ENCODE measurements at places on chromosomes 12 and 14. TPM values are rescaled to one million over a fixed set of nuclear protein-coding genes. Genes with fewer than 3 reads are reported as not detected.

DNA sequence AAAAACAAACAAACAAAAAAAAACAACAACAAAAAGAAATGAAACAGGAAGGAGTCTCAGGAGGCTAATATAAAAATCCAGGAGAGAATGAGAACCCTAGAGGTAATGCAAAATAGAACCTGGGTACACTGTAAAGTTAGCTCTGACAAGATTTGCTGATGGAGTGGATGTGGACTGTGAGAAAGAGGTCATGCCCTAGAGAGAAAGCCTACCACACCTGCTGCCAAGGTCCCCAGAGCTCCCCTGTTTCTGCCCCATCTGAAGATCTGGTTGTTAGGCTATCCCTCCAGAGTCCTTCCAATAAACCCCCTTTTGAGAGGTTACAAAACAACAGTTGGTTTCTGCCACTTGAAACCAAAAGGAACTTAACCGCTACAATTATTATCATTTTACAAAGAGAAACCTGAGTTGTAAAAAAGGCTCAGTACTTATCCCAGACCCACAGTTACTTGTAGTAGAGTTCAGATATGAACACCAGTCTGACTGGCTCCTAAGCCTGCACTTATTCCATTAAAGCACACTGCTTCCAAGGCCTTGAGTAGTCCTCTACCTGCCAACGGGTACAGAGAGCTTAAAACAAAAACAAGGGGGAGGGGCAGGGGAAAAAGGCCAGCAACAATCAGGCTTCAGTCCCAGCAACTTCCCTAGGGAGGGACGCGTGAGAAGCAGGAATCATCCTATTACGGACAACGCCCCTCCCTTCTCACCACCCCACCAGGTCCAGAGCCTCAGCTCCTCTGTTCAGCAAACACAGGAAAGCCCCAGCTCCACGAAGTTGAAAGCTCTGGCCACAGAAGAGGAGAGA lies 27.7 kb downstream of the PPP1R13B start:
- peak; percentile 81 for DNase-seq
- peaks cover 26% of the 10 kb centered on the region for H3K4me1 ChIP-seq
- H3K4me3 ChIP-seq, result no peak overlapping the region
- peak overlapping the region; percentile 50 for H3K27ac ChIP-seq

DNA sequence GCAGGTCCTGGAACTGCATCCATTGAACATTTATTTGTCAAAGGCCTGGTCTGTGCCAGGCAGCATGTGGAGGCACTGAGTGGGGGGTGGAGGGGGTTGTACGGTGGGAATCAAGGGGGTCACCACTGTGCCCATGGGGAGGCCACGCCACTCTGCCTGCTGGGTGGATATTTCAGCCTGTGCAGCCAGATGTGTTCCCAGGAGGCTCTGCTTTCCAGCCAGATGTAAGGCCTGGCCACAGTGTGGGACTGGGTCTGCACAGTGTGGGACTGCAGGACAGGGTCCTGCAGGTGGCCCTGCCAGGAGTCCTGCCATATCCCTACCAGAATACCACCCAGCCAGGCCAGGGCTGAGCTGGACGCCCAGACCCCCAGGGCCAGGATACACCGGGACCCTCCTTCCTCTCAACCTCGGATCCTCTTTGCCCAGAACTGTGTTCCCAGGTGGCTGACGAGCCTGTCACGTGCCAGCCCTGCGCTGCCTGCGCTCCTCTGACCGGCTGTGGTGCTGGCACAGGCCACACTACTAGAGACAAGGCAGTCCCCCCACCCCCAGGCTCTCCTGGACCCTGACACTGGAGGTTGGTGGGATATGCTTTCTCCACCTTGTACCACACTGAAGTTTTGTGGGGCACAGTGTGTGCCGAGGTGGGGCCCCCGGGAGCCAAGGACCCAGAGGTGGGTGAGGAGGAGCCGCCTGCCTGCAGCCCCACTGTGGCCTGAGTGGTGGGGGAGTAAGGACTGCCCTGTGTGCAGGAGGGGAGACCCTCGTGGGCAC lies 17.5 kb downstream of the XRCC3 start:
- H3K4me3 ChIP-seq, result no peak overlapping the region
- H3K27ac ChIP-seq, result peak overlapping the region; percentile 66
- H3K36me3 ChIP-seq, result peaks cover 84% of the 10 kb centered on the region
- peaks cover 53% of the 10 kb centered on the region for H3K4me1 ChIP-seq
- no peaks in the 10 kb centered on the region for H3K27me3 ChIP-seq

DCP1B gene
- total RNA-seq, result 30.4 TPM

GRCh38 chr12:75154388-75154787 lies 55.3 kb downstream of the KCNC2 start:
- no peak for DNase-seq
- no peak overlapping the region for H3K4me3 ChIP-seq
- no peaks in the 10 kb centered on the region for H3K27me3 ChIP-seq
- H3K36me3 ChIP-seq, result no peaks in the 10 kb centered on the region

SIX6 gene
- not detected for total RNA-seq

DNA sequence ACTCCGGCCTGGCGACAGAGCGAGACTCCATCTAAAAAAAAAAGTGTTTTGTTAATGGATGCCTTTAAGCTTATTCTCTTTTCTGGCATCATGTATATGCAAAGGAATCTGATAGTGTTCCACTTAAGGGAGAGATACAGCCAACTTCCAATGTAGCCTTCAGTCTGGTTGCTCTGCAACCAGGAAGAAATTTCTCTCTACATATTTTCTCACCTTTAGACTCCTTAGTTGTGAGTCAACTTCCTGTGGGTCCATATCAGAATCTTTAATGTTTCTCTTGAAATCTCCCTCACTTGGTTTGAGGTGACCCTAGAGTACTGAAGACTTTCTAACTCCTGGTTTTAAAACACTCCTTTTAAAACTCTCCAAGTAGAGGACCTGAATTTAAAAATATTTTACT lies 340.4 kb downstream of the SLC6A15 start:
- no peak overlapping the region for H3K4me3 ChIP-seq
- no peaks in the 10 kb centered on the region for H3K27me3 ChIP-seq
- no peaks in the 10 kb centered on the region for H3K36me3 ChIP-seq
- no peaks in the 10 kb centered on the region for H3K4me1 ChIP-seq

DNA sequence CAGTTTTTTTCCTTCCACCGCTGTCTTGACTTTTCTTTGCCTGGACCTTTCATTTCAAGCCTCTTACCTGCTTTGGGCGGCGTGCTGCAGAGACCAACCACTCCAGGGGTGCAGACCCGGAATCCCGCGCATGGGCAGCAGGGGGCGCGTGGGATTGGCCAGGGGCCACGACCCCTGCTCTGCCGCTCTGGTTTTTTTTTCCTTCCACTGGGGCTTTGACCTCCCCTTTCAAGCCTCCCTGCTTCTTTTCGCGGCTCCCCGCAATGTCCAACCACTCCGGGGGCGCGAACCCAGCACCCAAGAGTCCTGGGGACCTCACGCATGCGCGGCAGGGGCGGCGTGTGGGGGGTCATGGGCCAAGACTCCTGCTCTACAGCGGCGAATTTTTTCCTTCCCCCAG lies 325.1 kb downstream of the ALG10 start:
- no peaks in the 10 kb centered on the region for H3K4me1 ChIP-seq
- H3K36me3 ChIP-seq, result no peaks in the 10 kb centered on the region
- H3K27me3 ChIP-seq, result no peaks in the 10 kb centered on the region
- DNase-seq, result no peak

DNA sequence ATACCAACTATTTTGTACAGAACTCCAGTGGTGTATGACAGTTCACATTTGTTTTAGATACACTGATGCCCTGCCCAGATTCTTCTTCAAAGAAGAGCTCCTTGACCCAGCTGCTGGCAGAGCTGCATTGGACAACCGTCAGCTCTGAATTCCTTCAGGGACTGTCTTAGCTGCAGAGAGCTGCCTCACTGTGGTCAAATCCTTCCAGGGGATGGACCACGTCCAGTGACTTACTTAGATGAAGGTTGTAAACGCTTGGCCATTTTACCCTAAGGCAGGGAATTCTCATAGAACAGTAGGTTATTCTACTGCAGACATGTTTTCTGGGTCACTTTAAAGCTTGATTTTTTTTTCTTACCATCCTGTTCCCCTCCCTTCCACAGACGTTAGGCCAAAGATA lies 905.0 kb upstream of the ATXN7L3B start:
- no peaks in the 10 kb centered on the region for H3K4me1 ChIP-seq
- DNase-seq, result no peak
- no peak overlapping the region for H3K4me3 ChIP-seq
- H3K36me3 ChIP-seq, result no peaks in the 10 kb centered on the region
- no peaks in the 10 kb centered on the region for H3K27me3 ChIP-seq

DNA sequence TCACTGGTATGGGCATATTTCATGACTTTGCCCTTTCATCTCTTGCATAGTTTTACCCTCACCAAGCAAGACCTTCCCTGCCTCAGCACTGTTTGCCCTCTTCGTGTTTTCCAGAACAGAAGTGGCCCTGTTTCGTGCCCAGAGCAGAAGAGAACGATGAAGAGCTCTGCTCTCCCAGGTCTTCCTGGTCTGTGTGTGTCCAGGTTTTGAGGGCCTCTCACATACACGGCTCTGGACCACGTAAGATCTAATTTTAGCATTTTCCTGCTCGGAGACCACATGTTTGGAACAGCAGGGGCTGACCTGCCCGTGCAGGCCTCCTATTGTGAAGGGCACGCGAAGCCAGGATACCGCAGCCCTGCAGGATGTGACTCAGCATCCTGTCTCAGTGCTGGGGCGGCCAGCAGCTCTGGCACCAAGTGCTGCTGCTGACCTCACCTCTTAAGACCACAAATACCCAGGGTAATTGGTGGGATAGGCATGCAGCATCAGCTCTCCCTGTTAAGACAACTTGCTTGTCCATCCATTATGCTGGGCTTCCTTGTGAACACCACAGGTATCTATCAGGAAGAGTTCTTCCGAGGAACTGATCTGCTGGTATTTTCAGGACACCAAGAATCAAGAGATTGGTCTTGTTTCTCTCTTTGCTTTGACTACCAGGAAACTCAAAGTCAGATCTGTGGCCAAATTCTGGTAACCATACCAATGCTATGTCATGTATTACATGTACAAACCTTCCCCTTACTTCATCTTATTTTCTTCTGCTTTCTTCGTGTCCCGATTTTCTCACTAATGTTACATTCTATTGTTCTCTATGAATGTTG lies 19.0 kb downstream of the SSH1 start:
- no peak overlapping the region for H3K4me3 ChIP-seq
- H3K36me3 ChIP-seq, result peaks cover 13% of the 10 kb centered on the region
- no peaks in the 10 kb centered on the region for H3K27me3 ChIP-seq

DNA sequence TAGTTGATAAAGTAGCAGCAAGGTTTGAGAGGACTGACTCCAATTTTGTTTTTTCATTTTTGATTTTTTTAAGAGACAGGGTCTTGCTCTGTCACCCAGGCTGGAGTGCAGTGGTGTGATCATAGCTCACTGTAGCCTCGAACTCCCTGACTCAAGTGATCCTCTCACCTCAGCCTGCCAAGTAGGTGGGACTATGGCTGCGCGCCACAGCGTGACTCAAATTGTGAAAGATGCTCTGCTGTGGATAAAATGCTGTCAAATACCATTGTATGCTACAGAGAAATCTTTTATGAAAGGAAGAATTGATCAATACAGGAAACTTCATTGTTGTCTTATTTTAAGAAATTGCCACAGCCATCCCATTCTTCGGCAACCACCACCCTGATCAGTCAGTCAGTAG lies 48.3 kb downstream of the SCN8A start:
- H3K36me3 ChIP-seq, result no peaks in the 10 kb centered on the region
- no peaks in the 10 kb centered on the region for H3K27me3 ChIP-seq
- H3K4me3 ChIP-seq, result no peak overlapping the region

SLC16A7 gene
- total RNA-seq, result 22.4 TPM

DNA sequence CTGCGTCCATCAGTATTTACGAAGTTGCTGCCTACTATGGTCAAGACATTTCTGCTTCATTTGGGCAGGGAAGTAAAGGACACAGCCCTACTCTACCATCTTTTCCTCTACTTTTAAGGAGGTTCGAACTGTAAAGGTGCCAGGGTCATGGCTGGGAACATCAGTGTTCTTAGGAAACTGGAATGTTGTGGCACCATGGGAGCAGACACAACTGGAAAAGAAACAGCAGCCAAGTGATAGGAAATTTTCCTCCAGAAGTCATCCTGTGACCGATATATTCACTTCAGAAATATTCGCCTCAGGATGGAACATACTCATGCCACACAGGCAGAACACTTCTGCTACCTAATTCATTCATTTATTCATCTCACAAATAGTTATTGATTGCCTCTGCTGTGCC lies 104.4 kb downstream of the ETV6 start:
- H3K27ac ChIP-seq, result no peak overlapping the region
- H3K27me3 ChIP-seq, result no peaks in the 10 kb centered on the region
- H3K4me1 ChIP-seq, result peaks cover 18% of the 10 kb centered on the region
- H3K36me3 ChIP-seq, result peaks cover 34% of the 10 kb centered on the region

- H3K27me3 ChIP-seq, result no peaks in the 10 kb centered on the region
- peaks cover 9% of the 10 kb centered on the region for H3K36me3 ChIP-seq
- H3K4me1 ChIP-seq, result no peaks in the 10 kb centered on the region
- no peak overlapping the region for H3K4me3 ChIP-seq
Measured at GRCh38 chr14:63392236-63392635, 73.5 kb upstream of the GPHB5 start.

GRCh38 chr12:121741743-121742142 lies 29.2 kb downstream of the TMEM120B start:
- no peaks in the 10 kb centered on the region for H3K27me3 ChIP-seq
- H3K4me1 ChIP-seq, result no peaks in the 10 kb centered on the region
- H3K4me3 ChIP-seq, result no peak overlapping the region
- no peak overlapping the region for H3K27ac ChIP-seq
- no peaks in the 10 kb centered on the region for H3K36me3 ChIP-seq

SALL2 gene
- 6.4 TPM for total RNA-seq

DNA sequence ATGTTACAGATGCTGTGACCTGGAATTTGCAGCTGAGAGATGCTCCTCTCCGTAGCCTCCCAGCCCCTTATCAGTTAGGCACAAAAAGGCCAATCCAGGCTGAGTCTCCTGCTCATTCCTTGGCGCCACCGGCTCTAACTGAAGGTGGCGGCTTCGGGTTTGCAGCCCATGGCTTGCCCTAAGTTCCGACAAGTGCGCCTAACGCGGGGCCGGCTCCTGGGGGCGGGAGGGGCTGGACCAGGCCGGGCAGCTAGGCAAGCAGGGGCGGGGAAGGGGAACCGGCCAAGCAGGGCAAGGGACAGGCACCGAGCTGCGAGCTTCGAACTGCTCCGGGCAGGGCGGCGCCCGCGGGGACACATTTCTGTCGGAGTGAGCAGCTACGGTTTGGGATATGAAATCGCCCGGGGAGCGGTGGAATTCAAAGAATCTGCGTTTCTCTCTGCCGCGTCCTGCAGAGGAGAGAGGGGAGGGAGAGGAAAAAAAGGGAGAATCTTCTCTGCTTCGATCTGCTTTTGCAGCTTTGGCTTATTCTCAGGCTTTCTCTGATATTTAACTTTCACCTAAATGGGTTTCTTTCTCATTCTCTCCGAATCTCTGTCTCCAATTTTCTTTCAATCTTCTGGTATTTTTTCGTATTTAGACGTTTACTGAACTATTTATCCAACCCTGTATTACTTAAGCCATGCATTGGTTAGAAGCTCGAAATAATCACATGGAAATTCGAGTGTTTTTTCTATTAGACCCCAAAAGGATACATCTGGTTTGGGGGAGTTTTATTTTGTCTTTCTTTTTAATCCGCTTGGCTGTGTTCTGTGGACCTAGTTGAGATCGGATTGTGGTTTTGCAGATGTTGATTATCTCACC lies 1.6 kb upstream of the HOXC12 start:
- H3K27ac ChIP-seq, result no peak overlapping the region
- H3K36me3 ChIP-seq, result no peaks in the 10 kb centered on the region
- no peaks in the 10 kb centered on the region for H3K4me1 ChIP-seq
- peaks cover 89% of the 10 kb centered on the region for H3K27me3 ChIP-seq
- no peak overlapping the region for H3K4me3 ChIP-seq
